ENCODE measurements at places on chromosomes 13 and 19. TPM values are rescaled to one million over a fixed set of nuclear protein-coding genes. Genes with fewer than 3 reads are reported as not detected.
A peak's percentile ranks its signal among the peaks of the same experiment; 100 is the strongest.

- H3K27ac ChIP-seq, result no peak overlapping the region
- no peak overlapping the region for H3K4me3 ChIP-seq
- no peaks in the 10 kb centered on the region for H3K4me1 ChIP-seq
- no peak for DNase-seq
- H3K36me3 ChIP-seq, result no peaks in the 10 kb centered on the region
These were observed 22.0 kb upstream of the MUC16 start for GRCh38 chr19:9032136-9032631.

DNA sequence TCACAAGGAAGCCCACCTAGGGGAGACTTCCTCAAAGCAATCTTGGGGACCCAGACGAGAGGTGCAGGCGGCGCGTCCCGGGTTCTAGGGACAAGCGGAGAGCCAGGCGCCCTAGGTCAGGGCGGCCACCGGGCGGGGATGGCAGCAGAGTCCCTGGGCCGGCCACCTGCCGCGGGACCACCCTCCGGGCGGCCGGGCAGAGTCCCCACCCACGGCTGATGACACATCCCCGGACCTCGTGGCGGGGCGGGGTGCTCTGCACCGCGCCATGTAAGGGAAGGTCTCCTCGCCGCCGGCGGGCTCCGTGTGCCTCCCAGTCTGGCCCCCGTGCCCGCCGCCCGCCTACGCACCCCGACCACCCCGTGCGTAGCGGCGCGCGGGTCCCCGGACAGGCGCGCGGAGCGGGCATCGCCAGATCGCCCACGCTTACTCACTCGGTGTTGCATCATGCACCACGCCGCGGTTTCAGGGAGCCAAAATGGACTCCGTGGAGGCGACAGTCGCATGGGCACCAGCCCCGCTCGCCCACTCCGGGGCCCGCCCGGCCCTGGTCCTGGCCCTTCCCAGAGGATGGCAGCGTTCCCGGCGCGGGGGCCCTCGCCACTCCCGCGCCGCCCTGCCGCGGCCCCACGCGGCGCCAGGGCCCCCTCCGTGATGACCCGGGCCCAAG is 643 bp downstream of the SLC7A1 start:
- DNase-seq, result no peak
- H3K27me3 ChIP-seq, result peaks cover 4% of the 10 kb centered on the region
- H3K36me3 ChIP-seq, result peaks cover 5% of the 10 kb centered on the region
- peak overlapping the region; percentile 94 for H3K4me3 ChIP-seq

- DNase-seq, result no peak
- peaks cover 4% of the 10 kb centered on the region for H3K4me1 ChIP-seq
- no peaks in the 10 kb centered on the region for H3K27me3 ChIP-seq
- H3K4me3 ChIP-seq, result no peak overlapping the region
- H3K36me3 ChIP-seq, result no peaks in the 10 kb centered on the region
These were observed 30.0 kb downstream of the CEACAM1 start for GRCh38 chr19:42498169-42498757.

Gene SLITRK6
- total RNA-seq, result not detected

Gene MVB12A
- 50.4 TPM for total RNA-seq

Measured in H9 (cell line).